Activated CD4-positive, alpha-beta T cell treated with anti-CD3 and anti-CD28 coated beads, Interleukin-2, amount 10 ng/mL, durations not matched to agents 24 days and 14 days (primary cell): ENCODE measurements at places on chromosomes 13 and 19. TPM values are rescaled to one million over a fixed set of nuclear protein-coding genes. Genes with fewer than 3 reads are reported as not detected.

GRCh38 chr19:1618157-1619093, 13.2 kb upstream of the UQCR11 start:
- DNase-seq, result peak; percentile 73

DNA sequence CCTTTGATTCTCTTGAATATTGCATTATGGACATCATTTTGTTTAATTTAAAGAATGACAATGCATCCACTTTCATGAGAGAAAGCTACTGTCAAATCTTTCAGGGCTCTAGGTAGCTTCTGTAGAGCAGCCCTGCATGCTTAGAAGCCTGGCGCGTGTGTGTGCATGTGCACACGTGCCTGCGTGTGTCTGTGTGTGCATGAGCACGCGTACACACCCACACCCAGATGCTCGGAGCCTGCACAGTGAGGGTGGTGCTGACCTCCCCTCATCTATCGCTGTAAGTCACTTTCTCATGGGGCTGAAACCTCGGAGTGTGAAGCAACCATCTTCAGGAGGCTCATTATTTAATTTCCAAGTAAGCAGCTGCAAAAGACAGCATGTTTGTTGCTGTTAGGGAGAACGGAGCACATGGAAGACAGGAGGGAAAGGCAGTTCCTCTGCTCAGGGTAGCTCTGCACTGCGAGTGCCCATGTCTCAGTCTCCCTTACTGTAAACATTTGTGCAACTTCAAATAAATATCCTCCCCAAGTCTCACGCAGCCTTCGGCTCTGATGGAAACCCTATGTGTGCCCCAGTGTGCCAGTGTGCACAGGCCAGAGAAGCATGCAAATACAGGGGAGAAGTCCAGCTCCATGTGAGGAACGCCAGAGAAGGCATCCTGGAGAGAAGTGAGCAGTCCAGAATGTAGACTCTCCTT, 22.8 kb downstream of the TSHZ3 start:
- no peak for DNase-seq

- no peak for DNase-seq
Measured at GRCh38 chr13:63449550-63449949, 2033.9 kb upstream of the PCDH20 start.

DNA sequence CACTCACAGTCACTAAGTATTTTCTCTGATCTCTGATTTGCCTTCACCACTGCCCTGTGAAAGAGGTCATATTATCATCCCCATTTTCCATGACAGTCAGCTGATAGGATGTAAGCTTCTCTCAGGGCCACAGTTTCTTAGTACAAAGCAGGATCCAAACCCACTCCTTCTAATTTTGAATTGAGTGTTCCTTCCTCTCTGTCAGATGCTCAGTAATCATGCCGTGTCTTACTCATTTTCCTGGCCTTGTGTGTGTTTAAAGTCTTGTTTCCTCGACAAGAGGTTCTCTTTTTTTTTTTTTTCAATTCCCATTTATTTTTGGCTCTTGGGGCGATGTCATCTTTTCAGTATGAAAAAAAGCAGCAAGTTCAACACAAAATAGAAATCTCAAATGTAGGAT, 72.3 kb downstream of the NAA16 start:
- peak; percentile 30 for DNase-seq

CLN5 gene
- total RNA-seq, result 15.6 and 15.7 TPM in 2 replicates

DNA sequence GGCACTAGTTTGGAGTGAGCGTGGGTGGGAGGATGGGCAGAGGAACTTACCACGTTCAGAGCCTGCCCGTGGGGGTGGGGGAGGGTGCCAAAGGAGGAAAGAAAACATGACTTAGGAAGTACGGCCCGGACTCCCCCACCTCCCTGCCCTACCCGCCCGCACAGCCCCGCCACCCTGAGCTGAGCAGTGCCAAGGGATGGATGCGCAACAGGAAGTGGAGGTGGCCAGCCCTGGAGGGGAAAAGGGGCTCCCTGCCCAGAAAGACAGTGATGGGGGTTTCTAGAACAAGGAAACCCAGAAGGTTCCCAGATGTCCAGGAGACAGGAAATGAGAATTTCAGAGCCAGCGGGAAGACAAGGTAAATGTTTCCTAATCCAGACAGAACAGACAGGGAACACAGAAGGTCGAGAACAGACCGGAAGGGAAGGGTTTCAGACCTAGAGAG, 6.3 kb downstream of the TEAD2 start:
- DNase-seq, result no peak

GRCh38 chr13:112510002-112510780, 77.8 kb downstream of the TUBGCP3 start:
- no peak for DNase-seq

GRCh38 chr13:77952276-77952675, 33.6 kb upstream of the EDNRB start:
- no peak for DNase-seq

ZNF382 gene
- 9.5 and 13.2 TPM in 2 replicates for total RNA-seq

IL12RB1 gene
- 37.0 and 38.8 TPM in 2 replicates for total RNA-seq

F7 gene
- total RNA-seq, result not detected in 2 replicates

GRCh38 chr13:59450229-59450628, 713.5 kb downstream of the DIAPH3 start:
- no peak for DNase-seq

DNA sequence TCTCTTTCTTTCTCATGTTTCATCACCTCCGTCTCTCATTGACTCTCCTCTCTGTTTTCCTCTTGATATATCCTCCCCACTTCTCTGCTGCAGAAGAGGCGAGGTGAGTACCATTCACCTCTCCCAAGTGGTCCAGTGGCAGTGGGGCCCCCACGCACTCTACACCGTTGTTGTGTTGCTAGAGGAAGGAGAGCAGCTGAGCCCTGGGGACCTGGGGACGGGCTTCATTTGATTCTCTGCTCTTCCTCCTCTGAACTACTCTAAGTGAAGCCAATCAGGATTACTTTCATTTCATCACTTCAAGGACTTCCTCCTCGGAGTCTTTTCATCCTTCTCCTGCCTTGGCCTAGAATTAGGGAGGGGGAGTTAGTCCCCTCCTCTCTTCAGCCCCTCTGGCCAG, 64.6 kb downstream of the CCNE1 start:
- DNase-seq, result no peak

DNA sequence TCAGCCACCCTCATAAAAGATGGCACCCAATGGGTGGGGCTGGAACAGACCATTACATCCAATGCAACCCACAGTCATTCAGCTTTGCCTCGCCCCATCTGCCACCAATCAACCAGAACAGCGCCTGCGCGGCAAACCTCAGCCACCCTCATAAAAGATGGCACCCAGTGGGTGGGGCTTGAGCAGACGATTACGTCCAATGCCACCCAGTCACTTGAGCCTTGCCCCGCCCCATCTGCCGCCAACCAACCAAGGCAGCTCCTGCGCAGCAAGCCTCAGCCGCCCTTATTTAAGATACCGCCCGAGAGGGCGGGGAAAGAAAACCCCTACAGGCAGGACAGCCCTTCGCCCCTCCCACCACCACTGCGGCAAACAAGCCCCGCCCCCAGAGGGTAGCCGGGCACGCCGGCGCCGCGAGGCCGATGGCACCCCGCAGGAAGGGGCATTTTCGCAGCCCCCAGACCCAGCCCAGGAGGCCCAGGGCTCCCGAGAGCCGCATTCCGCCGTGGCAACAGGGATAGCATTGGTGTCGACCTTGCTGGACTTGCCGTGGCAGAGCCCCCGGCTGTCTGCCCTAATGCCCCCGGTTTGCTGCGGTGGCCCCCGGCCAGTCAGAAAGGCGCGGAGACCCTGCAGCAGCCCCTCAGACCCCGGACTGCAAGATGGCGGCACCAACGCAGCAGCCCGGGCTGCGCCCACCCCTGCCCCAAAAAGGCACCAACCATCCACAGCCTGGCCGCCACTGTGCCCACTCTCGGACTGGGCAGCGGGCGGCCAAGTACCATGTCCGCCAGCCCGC, 675 bp downstream of the PEG3 start:
- DNase-seq, result no peak

FGF22 gene
- not detected in 2 replicates for total RNA-seq

GRCh38 chr13:50119591-50119990, 104.3 kb downstream of the KCNRG start:
- DNase-seq, result no peak

DNA sequence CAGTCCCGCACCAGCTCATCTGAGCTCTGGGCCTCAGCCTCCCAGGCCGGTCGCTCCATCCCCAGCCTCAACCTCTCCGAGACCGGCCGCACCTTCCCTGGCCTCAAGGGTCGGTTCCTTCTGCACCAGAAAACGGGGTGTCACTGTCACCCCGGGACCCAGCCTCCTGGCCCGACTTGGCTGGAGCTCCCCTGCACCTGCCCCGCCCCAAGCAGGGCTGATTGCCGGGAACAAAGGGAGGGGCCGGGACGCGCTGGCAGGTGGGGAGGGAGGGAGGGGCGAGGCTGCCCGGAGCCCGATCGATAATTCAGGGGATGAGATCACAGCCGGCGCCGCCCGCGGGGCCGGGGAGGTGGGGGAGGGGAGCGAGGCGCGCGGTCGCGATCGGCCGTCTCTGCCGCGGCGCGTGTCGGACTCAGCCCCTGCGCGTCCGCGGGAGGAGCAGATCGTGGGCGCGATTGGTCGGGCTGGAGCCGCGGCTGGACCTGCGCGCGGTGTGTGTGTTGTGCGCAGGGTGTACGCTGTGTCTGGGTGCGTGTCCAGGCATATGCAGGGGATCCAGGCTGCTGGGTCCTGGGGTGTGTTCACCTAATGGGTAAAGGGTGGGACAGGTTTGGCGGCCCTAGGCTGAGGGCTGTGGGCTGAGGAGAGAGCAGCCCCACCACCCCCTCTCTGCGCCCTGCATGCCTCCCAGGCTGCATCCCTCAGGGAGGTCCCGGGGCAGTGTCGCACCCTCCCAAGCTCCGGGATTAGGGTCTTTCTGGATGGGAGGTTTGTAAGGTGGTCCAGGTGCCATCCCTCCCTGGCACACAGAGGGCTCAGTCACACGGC, 1.1 kb upstream of the SHC2 start:
- DNase-seq, result no peak

GRCh38 chr13:88136098-88136790, 465.1 kb downstream of the SLITRK5 start:
- no peak for DNase-seq

CTXN1 gene
- total RNA-seq, result 1.8 and 2.0 TPM in 2 replicates

GRCh38 chr13:73274147-73274546, 215.3 kb downstream of the KLF5 start:
- no peak for DNase-seq

DNA sequence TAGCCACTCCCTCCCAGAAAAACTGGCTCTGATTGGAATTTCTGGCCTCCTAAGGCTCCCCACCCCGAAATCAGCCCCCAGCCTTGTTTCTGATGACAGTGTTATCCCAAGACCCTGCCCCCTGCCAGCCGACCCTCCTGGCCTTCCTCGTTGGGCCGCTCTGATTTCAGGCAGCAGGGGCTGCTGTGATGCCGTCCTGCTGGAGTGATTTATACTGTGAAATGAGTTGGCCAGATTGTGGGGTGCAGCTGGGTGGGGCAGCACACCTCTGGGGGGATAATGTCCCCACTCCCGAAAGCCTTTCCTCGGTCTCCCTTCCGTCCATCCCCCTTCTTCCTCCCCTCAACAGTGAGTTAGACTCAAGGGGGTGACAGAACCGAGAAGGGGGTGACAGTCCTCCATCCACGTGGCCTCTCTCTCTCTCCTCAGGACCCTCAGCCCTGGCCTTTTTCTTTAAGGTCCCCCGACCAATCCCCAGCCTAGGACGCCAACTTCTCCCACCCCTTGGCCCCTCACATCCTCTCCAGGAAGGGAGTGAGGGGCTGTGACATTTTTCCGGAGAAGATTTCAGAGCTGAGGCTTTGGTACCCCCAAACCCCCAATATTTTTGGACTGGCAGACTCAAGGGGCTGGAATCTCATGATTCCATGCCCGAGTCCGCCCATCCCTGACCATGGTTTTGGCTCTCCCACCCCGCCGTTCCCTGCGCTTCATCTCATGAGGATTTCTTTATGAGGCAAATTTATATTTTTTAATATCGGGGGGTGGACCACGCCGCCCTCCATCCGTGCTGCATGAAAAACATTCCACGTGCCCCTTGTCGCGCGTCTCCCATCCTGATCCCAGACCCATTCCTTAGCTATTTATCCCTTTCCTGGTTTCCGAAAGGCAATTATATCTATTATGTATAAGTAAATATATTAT, 6.1 kb downstream of the FOSB start:
- DNase-seq, result peak; percentile 82

GRCh38 chr19:54302257-54302656, 10.7 kb downstream of the LILRA5 start:
- DNase-seq, result no peak

DNA sequence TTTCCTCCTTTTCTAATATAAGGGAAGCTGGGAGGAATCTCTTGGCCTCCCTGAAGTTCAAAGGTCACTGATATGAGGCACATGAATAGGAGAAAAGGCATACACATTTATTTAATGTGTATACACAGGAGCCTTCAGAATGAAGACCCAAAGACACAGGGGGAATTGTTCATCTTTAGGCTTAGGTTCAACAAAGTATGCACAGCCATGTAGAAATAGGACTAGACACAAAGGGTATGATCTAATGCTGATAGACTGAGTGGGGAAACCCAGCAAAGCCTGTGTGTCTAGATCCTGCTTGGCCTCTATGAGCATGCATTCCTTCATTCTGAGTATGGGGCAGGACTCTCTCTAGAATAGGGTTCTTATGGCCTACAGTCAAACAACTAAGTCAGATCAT, 177.1 kb upstream of the RFC3 start:
- no peak for DNase-seq

- DNase-seq, result peak; percentile 75
Measured at GRCh38 chr19:2271234-2272103, 10.5 kb downstream of the PEAK3 start.

GRCh38 chr19:2476451-2477140, 669 bp downstream of the GADD45B start:
- peak; percentile 91 for DNase-seq

GAPDHS gene
- not detected in 2 replicates for total RNA-seq

ARHGEF1 gene
- total RNA-seq, result 365 and 378 TPM in 2 replicates

C19orf38 gene
- 2.7 and 3.6 TPM in 2 replicates for total RNA-seq

GRCh38 chr19:46394402-46394797, 19.0 kb downstream of the CCDC8 start:
- DNase-seq, result no peak

DNA sequence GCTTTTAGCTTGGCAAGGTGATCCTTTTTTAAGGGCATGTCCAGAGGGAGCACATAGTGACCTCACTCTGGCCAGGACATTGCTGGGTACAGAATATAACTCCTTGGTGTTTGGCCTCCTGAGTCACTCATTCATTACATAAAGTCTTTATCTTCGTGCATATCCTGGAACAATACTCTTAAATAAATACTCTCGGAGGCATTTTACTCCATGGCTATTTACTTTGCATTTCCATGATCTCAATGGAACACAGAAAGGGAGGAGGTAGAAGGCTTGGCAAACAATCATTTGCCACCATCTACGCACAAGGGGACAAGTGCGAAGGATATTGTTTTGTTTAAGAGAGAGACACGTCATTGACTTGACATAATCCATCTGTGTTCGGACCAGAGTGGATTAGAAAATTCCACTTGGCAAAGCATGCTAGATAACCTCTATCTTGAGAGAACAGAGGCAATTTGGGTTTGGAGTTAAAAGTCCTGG, 210.0 kb downstream of the IRS2 start:
- no peak for DNase-seq

FUT3 gene
- not detected in 2 replicates for total RNA-seq
